NCI-H69 (cell line): ENCODE measurements at places on chromosomes 3 and 15.
A peak's percentile ranks its signal among the peaks of the same experiment; 100 is the strongest.

GRCh38 chr3:197599089-197599765 is 43.5 kb upstream of the BDH1 start:
- DNase-seq, result no peak

DNA sequence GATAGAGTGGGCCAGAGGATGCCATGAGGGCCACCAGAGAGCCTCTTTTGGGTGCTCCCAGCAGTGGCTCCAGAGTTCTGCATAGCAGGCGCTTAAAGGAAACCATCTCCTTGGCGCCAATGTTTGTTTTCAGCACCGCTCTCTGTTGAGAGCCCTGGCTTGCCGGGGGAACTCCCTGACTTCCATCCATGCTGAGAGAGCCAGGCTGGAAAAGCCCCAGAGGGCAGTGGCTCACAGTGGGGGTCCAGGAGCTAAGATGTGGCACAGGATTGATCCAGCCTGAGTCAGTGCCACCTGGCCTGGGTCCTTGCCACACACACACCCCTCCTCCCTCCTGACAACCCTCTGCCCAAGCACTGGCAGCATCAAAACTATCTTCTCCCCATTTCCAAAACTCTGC is 50.4 kb upstream of the HACD2 start:
- DNase-seq, result peak; percentile 84

- no peak for DNase-seq
Observed at GRCh38 chr15:72919936-72920465, 132.3 kb upstream of the NEO1 start.

GRCh38 chr15:90901175-90902039 is 1.7 kb upstream of the MAN2A2 start:
- DNase-seq, result no peak

DNA sequence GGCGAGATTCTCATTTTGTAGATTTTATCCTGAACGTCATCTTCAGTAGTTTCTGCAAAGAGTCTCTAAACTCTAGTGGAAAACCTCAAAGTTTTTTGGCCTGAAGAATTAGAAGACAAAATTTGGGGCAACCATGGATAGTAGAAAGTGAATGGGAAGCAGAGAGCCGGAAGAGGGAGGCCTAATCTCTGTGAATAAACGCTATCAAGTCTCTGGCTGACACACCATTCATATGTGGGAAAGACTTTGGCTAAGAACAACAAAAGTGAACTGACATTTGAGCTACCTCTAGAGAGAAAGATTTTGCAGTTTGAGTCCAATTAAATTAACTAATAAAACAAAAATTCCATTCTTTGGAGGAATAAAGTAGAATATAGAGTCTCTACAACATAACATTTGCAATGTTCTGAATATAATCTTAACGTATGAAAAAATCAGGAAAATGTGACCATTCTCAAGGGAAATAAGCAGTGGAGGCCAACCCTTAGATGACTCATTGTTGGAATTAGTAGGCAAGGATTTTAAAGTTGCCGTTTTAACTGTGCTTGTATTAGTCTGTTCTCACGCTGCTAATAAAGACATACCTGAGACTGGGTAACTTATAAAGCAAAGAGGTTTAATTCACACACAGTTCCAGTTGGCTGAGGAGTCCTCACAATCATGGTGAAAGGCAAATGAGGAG is 184.6 kb downstream of the C3orf38 start:
- DNase-seq, result no peak

DNA sequence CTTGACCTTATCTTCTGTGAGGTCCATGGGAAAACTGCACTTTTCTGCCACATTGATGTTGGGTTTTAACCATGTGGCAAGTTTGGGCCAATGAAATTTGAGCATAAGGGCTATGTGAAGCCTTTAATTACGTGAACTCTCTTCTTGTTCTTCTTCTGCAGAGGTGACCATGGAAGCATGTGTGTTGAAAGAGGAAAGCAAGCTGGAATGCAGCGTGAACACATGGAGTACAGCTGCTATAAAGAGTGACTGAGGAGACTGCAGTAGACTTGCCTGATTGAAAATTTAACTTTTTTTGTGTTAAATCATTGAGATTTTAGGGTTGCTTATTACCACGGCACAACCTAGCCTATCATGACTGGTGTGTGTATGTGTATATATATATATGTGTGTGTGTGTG is 347.3 kb downstream of the ZIC1 start:
- DNase-seq, result no peak

- no peak for DNase-seq
Observed at GRCh38 chr3:104951426-104951825, 415.3 kb upstream of the ALCAM start.
